M059J (cell line): ENCODE measurements at places on chromosomes 12 and 14.

GRCh38 chr14:89544636-89545301, 127.7 kb upstream of the FOXN3 start:
- peak; percentile 5 for DNase-seq

GRCh38 chr12:115354007-115354890, 670.3 kb upstream of the TBX3 start:
- DNase-seq = peak; percentile 96

DNA sequence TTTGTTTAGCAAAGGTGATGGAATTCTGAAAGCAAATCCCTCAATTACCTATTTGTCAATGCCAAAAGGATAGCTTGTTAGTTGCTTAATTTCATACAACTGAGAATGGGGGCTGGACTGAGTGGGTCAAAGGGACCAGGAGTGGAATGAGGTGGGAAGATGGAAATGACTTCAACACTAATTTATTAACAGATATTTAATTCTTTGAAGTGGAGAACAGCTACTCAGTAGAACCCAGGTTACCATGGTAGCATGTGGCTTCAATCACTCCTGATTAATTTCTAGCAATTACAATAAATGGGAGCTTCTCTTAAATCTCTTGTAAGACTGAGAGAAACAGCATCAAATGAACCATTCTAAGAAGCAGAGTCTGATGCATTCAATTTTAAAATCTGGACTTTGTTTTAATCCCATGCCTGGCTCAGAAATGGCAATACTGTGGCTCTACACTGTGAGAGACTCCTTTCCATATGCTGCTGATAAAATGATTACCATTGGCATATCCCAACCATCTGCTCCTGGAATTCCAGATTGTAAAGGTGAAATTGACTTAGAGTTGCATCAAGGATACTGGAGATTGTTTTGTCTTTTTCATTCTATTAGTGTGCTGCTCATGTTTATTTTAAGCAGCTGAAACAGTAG, 607.8 kb downstream of the SNAPC1 start:
- no peak for DNase-seq

DNA sequence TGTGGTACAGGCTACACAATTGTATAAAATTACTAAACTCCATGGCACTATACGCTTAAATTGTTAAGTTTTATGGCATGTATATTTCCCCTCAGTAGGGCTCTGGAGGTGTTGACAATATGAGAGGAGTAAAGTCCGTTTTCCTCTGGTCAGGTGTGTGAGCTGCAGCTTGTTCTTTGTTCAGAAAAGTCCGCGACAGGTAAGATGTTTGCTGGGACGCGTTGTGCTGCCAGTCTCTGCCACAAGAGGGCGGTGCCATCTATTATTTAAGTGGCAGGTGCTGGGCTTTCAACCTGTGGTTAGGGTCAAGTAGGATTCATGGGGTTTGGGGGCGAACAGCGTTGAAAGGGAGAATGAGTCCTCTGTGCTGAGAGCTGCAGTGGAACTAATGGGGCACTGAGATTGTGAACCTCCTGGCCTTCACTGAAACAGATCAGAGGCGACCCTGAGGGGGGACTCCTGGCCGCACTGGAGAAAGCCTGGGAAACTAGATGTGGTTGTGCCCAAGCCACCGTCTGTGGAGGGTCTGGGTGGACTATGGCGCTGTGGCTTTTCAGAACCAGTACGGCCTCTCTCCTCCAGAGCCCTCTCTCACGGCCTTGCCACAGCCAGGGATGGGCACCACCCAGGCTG, 179.0 kb downstream of the SLC15A4 start:
- no peak for DNase-seq

- DNase-seq = peak; percentile 70
Measured at GRCh38 chr12:120468325-120468820, 1.2 kb downstream of the SRSF9 start.

- no peak for DNase-seq
Measured at GRCh38 chr14:70964492-70964891, 57.2 kb downstream of the PCNX1 start.
